HS-5 (cell line): ENCODE measurements at places on chromosomes 12 and 14.

GRCh38 chr12:123591702-123592481 is 7.5 kb downstream of the TMED2 start:
- no peak for DNase-seq

DNA sequence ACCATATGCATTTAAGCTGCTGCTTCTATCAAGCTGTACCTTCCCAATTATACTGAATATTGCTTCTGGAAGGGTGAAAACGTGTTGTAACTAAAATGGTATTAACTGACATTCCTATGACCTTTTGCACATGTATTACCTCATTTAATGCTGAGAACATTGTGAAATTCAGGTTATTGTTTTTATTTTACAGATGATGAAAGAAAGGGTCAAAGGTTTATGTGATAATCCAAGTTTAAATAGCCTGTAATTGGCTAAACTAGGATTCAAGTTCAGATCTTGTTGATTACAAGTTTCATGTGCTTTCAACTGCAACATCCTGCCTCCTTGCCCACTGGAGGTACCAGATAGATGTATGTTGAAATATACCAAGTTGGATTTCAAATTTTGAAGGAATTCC is 433.3 kb upstream of the PRICKLE1 start:
- DNase-seq, result no peak

DNA sequence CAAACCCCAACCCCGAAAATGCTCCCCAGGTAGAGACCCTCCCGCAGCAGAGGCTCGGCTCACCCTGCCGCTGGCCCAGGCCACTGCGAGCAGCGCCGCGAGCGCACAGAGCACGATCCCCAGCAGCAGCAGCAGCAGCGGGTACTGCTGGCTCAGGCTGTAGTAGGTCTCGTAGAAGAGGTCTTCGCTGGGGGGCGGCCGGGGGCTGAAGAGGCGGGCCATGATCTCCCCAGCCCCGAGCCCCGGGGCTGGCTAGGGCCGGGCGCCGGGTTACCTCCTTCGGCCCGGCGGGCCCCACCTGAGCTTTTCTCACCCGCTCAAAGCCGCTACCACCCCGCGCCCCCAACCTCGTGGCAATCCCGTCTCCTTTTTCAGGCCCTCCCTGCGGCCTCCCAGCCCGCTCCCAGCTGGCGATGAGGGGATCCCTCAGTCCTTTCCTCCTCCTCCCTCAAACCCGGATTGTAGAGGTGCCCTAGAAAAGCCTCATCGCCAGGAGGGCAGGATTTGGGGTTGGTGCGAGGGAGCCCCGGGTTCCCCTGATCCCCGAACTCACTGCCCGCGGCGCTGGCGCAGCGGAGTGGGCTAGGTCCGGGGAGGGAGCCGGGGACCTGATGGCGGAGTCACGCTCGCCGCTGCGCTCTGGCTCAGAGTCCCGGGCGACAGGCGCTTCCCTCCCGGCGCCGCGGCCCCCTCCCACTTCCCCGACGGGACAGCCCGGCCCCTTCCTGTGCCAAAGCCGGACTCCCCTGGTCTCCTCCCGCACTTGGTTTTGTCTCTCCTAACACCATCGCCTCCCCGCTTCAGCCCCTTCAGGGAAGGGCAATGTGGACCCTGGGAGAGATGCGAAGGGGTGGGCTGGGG is at the start of gene ADCY4:
TSS of gene ADCY4 (minus strand) at position 641 of the 861 bp plus-strand sequence. CDS start at position 222, 419 bp downstream.
- no peak for DNase-seq

- DNase-seq, result no peak
Observed at GRCh38 chr14:55381040-55381439, 30.6 kb downstream of the ATG14 start.

DNA sequence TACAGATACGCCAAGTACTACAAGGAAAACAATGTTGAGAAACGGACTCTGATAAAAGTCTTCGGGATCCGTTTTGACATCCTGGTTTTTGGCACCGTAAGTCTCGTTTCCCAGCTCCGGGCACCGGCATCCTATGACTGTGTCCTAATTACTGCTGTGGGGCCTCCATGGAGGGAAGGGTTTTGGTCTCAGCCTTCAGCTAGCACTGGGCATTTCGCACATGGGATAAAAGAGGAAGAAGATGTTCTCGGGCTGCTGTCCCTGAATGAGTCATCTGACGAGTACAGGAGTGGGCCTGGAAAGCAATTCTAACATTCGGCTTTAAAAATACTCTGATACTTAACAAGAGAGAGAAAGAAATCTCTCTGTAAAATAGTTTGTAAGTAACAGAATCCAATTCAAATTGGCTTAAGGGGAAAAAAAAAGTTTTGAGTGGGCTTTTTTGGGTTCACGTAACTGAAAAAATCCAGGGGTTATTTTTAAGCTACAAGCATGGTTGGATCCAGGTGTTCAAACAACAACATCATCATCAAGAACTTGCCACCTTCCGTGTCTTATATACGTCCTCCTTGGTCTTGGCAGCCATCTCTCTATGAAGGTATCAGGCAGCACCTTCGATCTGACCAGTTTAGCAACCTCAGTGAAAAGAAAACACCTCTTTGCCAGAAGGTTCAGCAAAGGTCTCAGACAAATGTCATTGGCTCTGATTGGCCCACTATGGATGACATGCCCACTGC is 34.4 kb upstream of the P2RX4 start:
- no peak for DNase-seq

- no peak for DNase-seq
Observed at GRCh38 chr12:120540445-120540844, 6.3 kb downstream of the RNF10 start.

GRCh38 chr12:50753232-50753769 is 10.6 kb upstream of the ATF1 start:
- no peak for DNase-seq

DNA sequence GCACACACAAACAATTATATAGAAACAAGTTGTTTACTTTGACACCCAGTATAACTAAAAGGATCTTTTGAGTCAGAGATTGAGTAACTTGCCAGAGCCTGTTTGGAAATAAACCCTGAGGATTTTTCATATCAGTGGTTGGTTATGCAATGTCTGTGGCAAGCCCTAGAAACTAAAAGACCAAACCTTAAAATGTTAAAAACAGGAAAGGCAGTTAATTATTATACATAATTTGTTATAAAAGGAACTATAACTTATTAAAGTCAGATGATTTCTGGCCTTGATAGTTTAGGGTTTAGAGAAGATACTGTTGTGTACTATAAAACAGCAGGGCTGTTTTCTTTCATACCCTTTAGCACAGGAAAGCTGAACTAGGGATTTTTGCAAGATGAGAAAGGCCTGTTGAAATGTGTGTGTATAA is 44.1 kb downstream of the PSEN1 start:
- DNase-seq, result no peak

DNA sequence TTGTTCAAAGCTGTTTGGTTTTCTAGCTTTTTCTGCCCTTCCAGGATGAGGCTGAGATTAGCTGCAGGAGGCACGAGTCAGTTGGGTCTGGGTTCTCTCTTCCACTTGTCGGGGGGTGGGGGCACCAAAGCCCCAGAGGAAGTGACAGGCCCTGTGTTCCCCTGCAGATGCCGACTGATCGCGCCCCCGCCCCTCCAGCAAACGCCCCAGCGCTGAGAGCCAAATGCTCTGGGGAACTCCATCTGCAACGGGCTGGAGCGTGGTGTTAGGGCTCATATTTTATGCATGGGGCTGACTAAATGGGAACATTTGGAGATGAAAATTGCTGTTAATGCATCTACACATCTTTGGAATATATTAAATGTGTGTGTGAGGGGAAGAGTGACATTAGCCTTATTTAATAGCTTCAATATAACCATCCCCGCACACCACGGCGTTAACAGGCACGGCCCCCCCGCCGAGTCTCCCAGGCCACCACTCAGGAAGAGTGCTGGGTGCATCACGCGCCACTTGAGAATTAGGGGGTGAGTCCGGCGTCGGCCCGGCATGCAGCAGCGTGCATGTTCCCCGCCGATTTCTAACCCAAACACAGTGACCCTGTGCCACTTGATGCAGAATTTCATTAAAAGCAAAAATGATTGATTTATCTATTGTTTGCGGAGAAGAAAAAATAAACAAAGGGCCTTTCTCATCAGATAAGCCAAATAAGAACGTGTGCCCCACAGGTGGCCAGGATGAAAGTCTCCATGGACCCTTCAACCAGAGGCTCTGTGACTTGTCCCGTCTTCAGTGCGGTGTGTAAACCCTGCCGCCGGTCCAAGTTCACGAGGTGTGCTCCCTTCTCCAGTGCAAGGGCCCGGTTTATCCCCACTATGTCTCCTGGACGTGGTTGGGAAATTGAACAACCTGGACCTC is 165.0 kb upstream of the RTL1 start:
- DNase-seq, result no peak

- DNase-seq, result no peak
Observed at GRCh38 chr12:62933220-62933601, 1.7 kb downstream of the PPM1H start.

GRCh38 chr12:23585782-23586163 is 363.7 kb downstream of the SOX5 start:
- DNase-seq, result no peak

DNA sequence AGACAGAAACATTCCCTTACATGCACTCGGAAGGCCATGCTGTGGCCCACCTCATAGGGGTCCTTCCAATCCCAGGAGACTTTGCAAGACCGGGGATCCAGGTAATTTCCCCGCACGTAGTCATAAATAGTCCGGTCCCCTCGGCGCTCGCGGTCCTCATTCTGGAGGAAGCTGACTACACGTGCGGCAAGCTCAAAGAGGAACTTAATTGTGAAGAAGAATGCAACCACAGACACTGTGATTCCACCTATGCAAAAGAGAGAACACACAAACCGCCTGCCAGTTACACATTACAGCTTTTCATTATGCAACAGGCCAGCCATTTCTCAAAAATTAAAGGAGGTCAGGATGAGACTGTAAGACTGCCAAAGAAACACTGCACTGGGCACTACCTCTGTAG is 28.4 kb downstream of the AREL1 start:
- no peak for DNase-seq

GRCh38 chr14:91138511-91139359 is 24.9 kb downstream of the DGLUCY start:
- no peak for DNase-seq

GRCh38 chr12:81626406-81626805 is 132.7 kb downstream of the PPFIA2 start:
- DNase-seq, result no peak

GRCh38 chr14:69896972-69897371 is 17.8 kb downstream of the SMOC1 start:
- DNase-seq, result no peak

GRCh38 chr12:32889011-32889760 is 7.4 kb downstream of the PKP2 start:
- no peak for DNase-seq

GRCh38 chr14:104094709-104095425 is 9.4 kb downstream of the ASPG start:
- no peak for DNase-seq

- no peak for DNase-seq
Observed at GRCh38 chr12:127127897-127128296, 1139.1 kb upstream of the TMEM132C start.

- peak; percentile 2 for DNase-seq
Observed at GRCh38 chr12:24360907-24361306, 411.4 kb upstream of the SOX5 start.

- peak; percentile 34 for DNase-seq
Observed at GRCh38 chr14:74583689-74584434, 28.2 kb downstream of the LTBP2 start.

DNA sequence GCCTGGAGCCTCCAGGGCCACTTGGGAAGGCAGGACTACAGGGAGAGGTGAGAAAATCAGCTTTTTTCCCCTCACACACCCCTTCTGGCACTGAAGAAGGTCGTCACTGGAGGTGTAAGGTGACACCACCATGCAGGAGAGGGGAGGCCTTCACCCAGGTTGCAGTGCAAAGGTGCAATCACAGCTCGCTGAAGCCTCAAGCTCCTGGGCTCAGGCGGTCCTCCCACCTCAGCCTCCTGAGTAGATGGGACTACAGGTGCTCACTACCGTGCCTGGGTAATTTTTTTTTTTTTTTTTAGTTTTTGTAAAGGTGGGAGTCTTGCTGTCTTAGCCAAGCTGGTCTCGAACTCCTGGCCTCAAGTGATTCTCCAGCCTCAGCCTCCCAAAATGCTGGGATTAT is 93.6 kb downstream of the TNFAIP2 start:
- no peak for DNase-seq

- no peak for DNase-seq
Observed at GRCh38 chr14:76022991-76023390, 37.4 kb downstream of the IFT43 start.

DNA sequence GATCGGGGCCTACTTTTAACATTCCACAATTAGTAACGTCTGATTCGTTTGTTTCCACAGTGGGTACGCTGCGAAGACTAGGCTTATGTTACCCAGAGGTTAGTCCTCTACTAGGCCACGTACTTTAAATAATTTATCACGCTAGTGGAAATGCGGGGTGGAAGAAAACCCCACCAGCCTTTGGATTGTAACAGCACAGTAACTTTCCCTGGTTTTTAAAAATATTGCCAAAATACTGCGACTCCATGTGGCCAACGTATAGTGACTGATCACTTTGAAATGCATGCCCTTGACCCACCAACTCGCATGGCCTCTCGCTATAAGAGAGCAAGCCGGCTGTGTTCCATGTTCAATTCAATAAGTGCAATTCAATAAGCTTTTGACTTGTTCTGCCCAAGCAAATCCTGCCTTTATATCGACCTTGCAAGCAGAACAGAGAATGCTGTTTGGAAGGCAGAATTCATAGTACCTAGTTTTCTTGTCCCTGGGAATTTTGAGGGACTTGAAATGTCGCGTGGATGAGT is 882 bp upstream of the GTF2A1 start:
- no peak for DNase-seq

DNA sequence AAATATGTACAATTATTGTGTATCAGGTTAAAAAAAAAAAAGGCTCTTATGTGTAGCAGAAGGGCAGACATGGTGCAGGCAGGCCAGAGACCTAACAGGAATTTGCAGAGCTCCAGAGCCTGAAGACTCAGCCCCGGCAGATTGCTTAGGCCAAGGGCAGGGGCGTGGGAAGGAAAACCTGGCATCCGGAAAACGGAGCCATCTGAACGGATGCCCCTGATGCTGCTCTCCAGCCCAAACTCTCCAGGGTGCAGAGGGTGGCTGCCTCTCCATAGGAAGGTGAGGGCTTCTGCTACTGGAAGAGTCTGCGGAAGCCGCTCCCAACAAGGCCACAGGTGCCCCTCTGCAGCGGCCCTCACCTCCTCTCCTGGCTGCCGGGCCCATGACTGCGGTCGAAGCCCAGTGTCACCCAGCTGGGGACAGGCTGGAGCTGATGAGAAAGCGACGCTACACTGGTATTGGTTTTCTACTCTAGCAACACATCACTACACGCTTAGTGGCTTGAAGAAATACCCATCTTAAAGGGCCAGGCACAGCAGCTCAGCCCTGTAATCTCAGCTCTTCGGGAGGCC is 19.4 kb downstream of the ACADS start:
- DNase-seq, result no peak
